ENCODE measurements at places on chromosomes 4 and X. TPM values are rescaled to one million over a fixed set of nuclear protein-coding genes. Genes with fewer than 3 reads are reported as not detected.

DNA sequence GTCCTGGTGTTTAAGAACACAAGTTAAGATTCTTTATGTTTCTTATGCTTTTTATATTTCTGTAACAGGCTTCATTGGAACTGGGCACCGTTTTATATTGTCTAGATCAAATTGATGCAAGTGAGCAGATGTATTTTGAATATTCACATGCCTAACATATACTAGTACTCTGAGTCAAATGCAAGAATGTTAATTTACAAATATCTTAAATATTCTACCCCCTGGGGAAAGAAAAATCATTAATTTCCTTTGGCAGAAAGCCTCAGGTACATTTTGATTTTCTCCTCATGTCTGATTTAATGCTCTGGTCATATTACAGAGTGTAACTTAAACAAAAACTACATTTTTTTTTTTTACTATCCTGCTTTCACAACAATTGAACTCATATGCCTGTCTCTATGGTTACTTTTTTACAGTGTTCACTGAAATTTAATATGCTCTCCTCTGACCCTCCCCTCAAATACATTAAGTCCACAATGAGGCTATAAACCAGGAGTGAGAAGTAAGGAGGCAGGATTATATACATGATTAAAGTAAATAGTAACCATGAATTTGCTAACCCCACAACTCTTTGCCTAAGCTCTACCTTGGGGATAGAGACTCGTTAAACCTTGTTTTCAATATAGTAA is 2.4 kb upstream of the NSUN7 start:
- DNase-seq: no peak

- no peak for DNase-seq
Measured at GRCh38 chrX:130826249-130826648, 76.8 kb downstream of the ENOX2 start.

- DNase-seq: no peak
Measured at GRCh38 chr4:164501074-164501473, 252.9 kb upstream of the SMIM31 start.

The FAM13A gene
- total RNA-seq: 18.0 TPM

The TLL1 gene
- total RNA-seq: 0.35 TPM

The C4orf50 gene
- not detected for total RNA-seq

The CXXC4 gene
- total RNA-seq: 4.7 TPM

- no peak for DNase-seq
Measured at GRCh38 chr4:73019462-73020047, 50.0 kb downstream of the COX18 start.

DNA sequence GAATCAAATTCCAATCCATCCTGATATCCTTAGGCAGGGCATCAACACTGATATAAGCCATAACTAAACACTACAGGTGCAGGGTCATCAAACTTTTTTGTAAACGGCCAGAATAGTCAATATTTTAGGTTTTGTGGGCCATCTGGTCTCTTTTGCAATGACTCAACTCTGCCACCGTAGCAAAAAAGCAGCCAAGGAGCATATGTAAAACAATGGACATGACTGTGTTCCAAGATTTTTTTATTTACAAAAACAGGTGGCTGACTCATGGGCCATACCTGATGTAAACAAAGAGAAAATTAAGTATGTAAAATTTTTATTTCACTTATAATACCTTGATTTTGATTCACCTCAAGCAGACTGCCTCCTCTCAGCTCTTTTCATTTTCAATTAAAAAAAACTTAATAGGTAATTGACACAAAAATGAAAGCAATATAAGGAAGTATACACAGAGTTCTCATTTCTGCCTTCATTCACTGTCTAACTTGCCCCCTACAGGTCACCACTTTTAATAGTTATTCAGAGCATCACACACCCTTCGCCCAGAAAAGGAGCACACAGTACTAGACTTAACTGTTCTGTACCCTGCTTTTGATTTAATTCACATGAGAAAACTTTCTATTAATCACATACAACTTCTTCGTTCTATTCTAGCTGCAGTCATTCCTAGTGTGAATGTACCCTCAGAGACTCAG is 35.3 kb upstream of the GPM6B start:
- no peak for DNase-seq

The ATP10D gene
- total RNA-seq: 7.5 TPM

The SCD5 gene
- total RNA-seq: 4.9 TPM

Data from Right ventricle myocardium superior (tissue), 1 donor.